Left lung (tissue), 14 donors: ENCODE measurements at places on chromosomes 1 and 21.

GRCh38 chr21:28936721-28937120 lies 56.0 kb downstream of the LTN1 start:
- H3K4me1 ChIP-seq = peaks cover 11% of the 10 kb centered on the region
- H3K36me3 ChIP-seq = peaks cover 63% of the 10 kb centered on the region
- no peak for DNase-seq
- H3K27me3 ChIP-seq = no peaks in the 10 kb centered on the region
- H3K4me3 ChIP-seq = no peak overlapping the region

DNA sequence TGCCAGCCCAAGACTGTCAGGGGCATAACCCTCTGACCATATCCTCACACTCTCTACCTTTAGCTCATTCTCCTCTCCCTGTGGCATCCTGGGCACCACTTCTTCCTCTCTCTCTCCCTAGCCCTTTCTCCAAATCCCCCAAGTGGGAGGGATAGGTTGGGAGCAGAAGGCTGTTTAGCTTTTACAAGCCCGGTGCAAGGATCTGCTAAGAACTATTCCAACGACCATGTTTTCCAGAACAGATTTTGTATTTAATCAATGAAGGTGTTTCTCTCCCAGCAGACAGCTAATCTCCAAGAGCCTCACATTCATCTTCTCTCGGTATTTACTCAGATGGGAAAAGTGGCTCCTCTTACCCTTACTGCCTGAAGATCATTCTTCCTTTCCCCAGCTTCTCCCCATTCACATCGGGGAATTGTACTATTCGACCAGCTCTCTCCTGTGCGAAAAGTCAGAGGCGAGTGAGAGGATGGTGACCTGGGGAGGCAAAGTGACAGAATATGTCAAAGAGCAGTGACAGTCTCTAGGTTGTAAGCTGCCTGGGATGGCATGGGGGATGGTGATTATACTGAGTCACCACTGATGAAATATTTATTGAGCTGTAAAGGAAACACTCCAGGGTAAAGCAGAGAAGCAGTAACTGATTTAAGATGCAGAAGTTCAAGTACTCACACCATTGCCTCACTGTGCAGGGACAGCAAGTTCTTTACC lies 47.0 kb upstream of the RBM15 start:
- H3K27ac ChIP-seq = peak overlapping the region; percentile 45
- no peak for DNase-seq
- no peaks in the 10 kb centered on the region for H3K4me1 ChIP-seq
- no peaks in the 10 kb centered on the region for H3K36me3 ChIP-seq
- H3K27me3 ChIP-seq = no peaks in the 10 kb centered on the region

DNA sequence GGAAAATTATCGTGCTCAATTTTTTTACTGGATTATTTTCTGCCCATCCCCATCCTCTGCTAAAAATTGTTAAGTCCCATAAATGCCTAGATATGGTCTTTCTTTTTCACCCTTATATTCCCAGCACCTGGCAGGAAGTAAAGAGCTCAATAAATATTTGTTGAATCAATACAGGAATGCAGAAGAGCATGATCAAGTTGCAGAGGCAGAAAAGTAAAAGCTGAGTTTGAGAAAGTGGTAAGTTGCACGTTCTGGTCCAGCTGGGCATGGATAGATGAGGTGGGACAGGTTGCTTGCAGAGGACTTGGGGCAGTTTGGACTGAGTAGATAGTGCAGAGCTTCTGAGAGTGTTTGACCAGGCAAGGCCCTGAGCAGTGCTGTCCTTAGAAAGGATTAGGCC lies 40.1 kb downstream of the ZNF281 start:
- DNase-seq = no peak
- H3K27me3 ChIP-seq = no peaks in the 10 kb centered on the region
- no peak overlapping the region for H3K4me3 ChIP-seq
- H3K27ac ChIP-seq = no peak overlapping the region
- H3K36me3 ChIP-seq = no peaks in the 10 kb centered on the region

DNA sequence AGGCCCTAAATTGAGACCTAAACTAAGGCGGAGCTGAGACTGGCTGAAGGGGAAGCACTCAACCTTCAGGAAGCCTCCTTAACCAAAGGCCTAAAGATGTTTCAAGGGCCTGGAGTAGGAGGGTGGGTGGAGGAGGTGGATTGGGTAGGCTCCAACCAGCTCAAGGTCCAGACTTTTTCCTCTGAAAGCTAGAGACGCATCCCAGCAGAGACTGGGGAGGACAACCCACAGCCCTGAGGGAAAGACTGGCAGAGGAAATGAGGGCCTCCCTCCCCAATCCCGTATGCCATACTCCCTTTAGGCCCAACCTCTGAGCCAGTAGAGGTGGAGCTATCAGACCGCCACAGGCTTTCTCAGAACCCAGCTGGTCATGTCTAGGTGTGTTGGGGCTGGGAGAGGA lies 1.1 kb downstream of the ECM1 start:
- no peak overlapping the region for H3K4me3 ChIP-seq
- DNase-seq = no peak
- no peaks in the 10 kb centered on the region for H3K27me3 ChIP-seq
- H3K36me3 ChIP-seq = peaks cover 42% of the 10 kb centered on the region
